ENCODE measurements at places on chromosomes 3 and 15. TPM values are rescaled to one million over a fixed set of nuclear protein-coding genes. Genes with fewer than 3 reads are reported as not detected.
A peak's percentile ranks its signal among the peaks of the same experiment; 100 is the strongest.

GRCh38 chr3:161796780-161797179, 300.2 kb downstream of the OTOL1 start:
- no peak overlapping the region for H3K4me3 ChIP-seq
- DNase-seq, result no peak
- H3K36me3 ChIP-seq, result no peaks in the 10 kb centered on the region
- no peak overlapping the region for H3K27ac ChIP-seq

GRCh38 chr3:191236646-191237045, 37.6 kb downstream of the OSTN start:
- H3K4me1 ChIP-seq, result no peaks in the 10 kb centered on the region
- no peak overlapping the region for H3K4me3 ChIP-seq
- DNase-seq, result no peak

GRCh38 chr15:91974321-91974720, 120.8 kb downstream of the SLCO3A1 start:
- no peak overlapping the region for H3K27ac ChIP-seq
- no peaks in the 10 kb centered on the region for H3K36me3 ChIP-seq
- peaks cover 6% of the 10 kb centered on the region for H3K4me1 ChIP-seq
- no peak overlapping the region for H3K4me3 ChIP-seq
- no peaks in the 10 kb centered on the region for H3K27me3 ChIP-seq

GRCh38 chr15:31887246-31887645, 143.1 kb upstream of the CHRNA7 start:
- H3K4me1 ChIP-seq, result no peaks in the 10 kb centered on the region
- no peak for DNase-seq
- no peaks in the 10 kb centered on the region for H3K27me3 ChIP-seq
- no peak overlapping the region for H3K27ac ChIP-seq
- no peaks in the 10 kb centered on the region for H3K36me3 ChIP-seq

DNA sequence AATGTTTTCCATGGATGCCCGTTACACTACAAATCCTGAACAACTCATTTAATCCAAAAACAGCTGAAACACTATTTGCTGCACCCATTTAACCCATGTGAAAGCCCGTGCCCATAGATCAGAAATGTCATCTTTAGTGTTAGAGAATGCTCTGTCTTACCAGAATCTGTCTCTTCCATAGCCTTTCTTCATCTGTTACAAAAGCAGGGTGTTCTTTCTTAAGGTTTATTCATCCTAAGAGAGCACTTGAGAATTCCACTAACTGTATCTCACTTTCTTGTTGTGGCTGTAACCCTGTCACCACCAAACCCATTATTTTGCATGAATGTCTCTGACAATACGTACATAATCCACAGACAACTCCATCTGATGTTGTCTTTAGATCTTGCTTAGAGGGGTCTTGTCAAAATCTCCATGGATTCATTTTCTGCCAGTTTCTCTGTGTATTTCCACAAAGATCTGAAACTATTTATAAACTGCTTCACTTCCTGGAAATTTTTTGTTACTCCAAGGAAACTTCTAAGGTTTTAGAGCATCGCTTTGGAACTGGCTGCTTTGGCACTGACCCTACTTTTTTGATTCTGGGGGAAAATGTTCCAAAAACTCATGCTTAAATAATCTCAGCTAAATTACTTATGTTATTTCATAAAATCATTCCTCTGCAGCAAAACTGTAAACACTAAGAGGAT, 167.8 kb upstream of the CCDC54 start:
- no peaks in the 10 kb centered on the region for H3K27me3 ChIP-seq
- no peak for DNase-seq
- peaks cover 9% of the 10 kb centered on the region for H3K4me1 ChIP-seq
- no peaks in the 10 kb centered on the region for H3K36me3 ChIP-seq

DNA sequence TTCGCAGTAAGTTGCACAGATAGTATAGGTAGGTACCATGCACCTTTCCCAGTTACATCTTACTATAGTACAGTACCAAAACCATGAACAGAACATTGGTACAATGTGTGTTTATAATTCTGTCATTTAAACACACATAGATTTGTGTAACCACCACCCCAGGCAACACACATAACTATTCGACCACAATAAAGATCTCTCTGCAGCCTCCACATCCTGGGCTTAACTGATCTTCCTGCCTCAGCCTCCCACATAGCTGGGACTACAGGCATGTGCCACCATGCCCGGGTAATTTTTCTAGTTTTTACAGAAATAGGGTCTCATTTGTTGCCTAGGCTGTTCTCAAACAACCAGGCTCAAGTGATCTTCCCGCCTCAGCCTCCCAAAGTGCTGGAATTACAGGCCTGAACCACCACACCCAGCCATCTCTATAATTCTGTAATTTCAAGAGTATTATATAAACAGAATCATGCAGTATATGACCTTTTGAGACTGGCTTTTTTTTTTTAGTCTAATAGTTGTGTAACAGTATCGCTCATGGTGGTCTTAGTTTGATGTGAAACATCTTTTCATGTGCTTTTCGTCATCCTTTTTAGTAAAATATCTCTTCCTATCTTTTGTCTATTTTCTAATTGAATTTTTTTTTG, 13.3 kb upstream of the TMF1 start:
- H3K27me3 ChIP-seq, result no peaks in the 10 kb centered on the region
- H3K36me3 ChIP-seq, result peaks cover 14% of the 10 kb centered on the region
- H3K27ac ChIP-seq, result no peak overlapping the region

GRCh38 chr15:65918357-65918920, 49.1 kb downstream of the RAB11A start:
- H3K36me3 ChIP-seq, result peaks cover 12% of the 10 kb centered on the region
- H3K4me1 ChIP-seq, result no peaks in the 10 kb centered on the region
- no peak overlapping the region for H3K4me3 ChIP-seq
- no peaks in the 10 kb centered on the region for H3K27me3 ChIP-seq

- no peaks in the 10 kb centered on the region for H3K36me3 ChIP-seq
- no peak overlapping the region for H3K27ac ChIP-seq
- H3K4me3 ChIP-seq, result no peak overlapping the region
- no peak for DNase-seq
Observed at GRCh38 chr3:16349986-16350596, 85.1 kb downstream of the OXNAD1 start.

DNA sequence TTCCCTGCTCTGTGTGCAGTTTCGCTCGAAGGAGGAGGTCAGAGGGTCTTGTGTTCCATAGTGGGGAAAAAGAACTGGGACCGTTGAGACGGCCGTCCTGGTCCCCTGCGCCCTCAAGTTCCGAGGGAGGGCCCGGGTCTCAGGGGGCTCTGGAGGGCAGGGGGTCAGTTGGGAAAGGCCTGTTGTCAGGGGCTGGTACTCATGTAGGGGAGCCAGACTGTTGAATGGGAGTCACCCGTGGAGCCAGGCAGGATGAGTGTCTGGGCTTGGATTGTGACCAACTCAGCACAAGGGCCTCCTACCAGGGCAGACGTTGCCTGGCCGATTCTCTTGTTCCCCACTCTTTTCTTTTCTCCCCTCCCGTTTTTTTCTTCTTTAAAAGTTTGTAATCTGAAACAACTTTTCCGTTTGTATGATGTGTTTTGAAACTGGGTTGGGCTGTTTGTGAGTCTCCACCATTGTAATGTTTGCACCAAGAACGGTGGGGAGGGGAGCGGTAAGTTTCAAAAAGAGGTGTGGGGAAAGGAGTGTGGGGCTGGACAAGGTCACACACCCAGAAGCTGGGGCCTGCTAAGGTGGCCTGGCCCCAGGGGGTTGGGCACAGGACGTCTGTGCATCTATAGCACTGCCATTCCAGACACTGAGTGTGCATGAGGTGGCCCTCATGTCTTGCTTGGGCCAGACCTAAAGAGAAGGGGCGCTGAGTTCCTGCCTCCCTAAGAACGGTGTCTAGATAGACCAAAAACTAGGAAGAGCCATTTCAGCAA, 1.1 kb downstream of the CMTM7 start:
- H3K27me3 ChIP-seq, result no peaks in the 10 kb centered on the region
- H3K27ac ChIP-seq, result peak overlapping the region; percentile 82
- H3K4me3 ChIP-seq, result peak overlapping the region; percentile 69
- no peak for DNase-seq
- H3K36me3 ChIP-seq, result no peaks in the 10 kb centered on the region

GRCh38 chr15:52206446-52206845, 15.3 kb upstream of the GNB5 start:
- H3K27ac ChIP-seq, result no peak overlapping the region
- no peaks in the 10 kb centered on the region for H3K36me3 ChIP-seq
- H3K27me3 ChIP-seq, result no peaks in the 10 kb centered on the region
- no peaks in the 10 kb centered on the region for H3K4me1 ChIP-seq
- H3K4me3 ChIP-seq, result no peak overlapping the region
- no peak for DNase-seq

- no peak overlapping the region for H3K4me3 ChIP-seq
- no peak for DNase-seq
- H3K27ac ChIP-seq, result no peak overlapping the region
- no peaks in the 10 kb centered on the region for H3K27me3 ChIP-seq
- H3K4me1 ChIP-seq, result peaks cover 17% of the 10 kb centered on the region
Observed at GRCh38 chr15:95129574-95129973, 898.2 kb downstream of the MCTP2 start.

- H3K27me3 ChIP-seq, result no peaks in the 10 kb centered on the region
- peak overlapping the region; percentile 83 for H3K27ac ChIP-seq
- H3K4me1 ChIP-seq, result peaks cover 11% of the 10 kb centered on the region
- H3K4me3 ChIP-seq, result no peak overlapping the region
Observed at GRCh38 chr15:41544650-41545015, 576 bp upstream of the RPAP1 start.

- H3K4me3 ChIP-seq, result no peak overlapping the region
- H3K4me1 ChIP-seq, result peaks cover 37% of the 10 kb centered on the region
- DNase-seq, result no peak
Observed at GRCh38 chr15:74961616-74962015, 5.0 kb upstream of the RPP25 start.

DNA sequence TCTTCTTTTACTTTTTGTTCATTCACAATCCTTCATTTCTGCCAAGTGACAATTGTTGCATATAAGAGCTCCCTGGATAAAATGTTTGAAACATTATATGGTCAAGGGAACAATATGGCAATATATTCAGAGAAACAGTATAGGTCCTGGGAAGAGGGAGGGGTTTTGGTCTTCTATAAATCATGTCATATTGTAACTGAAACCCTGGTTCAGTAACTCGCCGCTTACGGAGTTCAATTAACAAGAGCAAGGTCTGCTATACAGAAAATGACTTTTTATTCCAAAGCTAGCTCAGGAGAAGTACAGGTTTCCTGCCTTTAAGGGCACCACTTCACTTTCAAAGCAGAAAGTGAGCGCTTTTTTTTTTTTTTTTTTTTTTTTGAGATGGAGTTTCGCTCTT, 522.1 kb upstream of the TGFBR2 start:
- DNase-seq, result no peak
- H3K4me3 ChIP-seq, result no peak overlapping the region
- no peak overlapping the region for H3K27ac ChIP-seq
- no peaks in the 10 kb centered on the region for H3K36me3 ChIP-seq

GRCh38 chr3:14451844-14452739, 49.7 kb downstream of the SLC6A6 start:
- H3K27ac ChIP-seq, result peak overlapping the region; percentile 73
- peak; percentile 68 for DNase-seq
- peaks cover 67% of the 10 kb centered on the region for H3K36me3 ChIP-seq
- no peak overlapping the region for H3K4me3 ChIP-seq
- H3K27me3 ChIP-seq, result no peaks in the 10 kb centered on the region

GRCh38 chr3:158804441-158804840, 2.6 kb downstream of the MFSD1 start:
- H3K4me3 ChIP-seq, result no peak overlapping the region
- no peak overlapping the region for H3K27ac ChIP-seq
- no peak for DNase-seq
- H3K4me1 ChIP-seq, result peaks cover 31% of the 10 kb centered on the region
- H3K36me3 ChIP-seq, result peaks cover 42% of the 10 kb centered on the region
- no peaks in the 10 kb centered on the region for H3K27me3 ChIP-seq

- no peaks in the 10 kb centered on the region for H3K4me1 ChIP-seq
- H3K27me3 ChIP-seq, result no peaks in the 10 kb centered on the region
- no peak for DNase-seq
- H3K27ac ChIP-seq, result no peak overlapping the region
Observed at GRCh38 chr15:79543097-79543496, 111.0 kb downstream of the MINAR1 start.

DNA sequence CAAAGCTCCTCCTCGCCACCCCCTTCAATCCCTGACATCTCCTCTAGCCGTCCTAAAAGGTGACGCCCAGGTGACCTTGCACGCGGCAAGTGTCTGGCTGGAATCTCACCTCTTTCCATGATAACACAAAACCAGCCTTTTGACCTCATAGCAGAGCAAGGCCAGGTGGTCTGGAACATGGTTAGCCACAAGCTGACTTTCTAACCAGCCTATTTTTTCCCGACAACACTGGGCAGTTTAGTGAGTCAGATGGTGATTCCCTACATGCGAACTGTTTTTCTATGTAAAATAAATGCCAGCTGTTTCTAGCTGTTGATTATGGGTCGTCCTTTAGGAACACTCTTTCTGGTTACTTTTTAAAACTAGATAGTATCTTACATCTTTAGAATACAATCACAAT, 243.0 kb downstream of the CD47 start:
- no peak for DNase-seq
- H3K4me1 ChIP-seq, result peaks cover 6% of the 10 kb centered on the region
- H3K36me3 ChIP-seq, result no peaks in the 10 kb centered on the region
- no peak overlapping the region for H3K4me3 ChIP-seq

GRCh38 chr15:20271647-20272046, 270.0 kb downstream of the GOLGA6L6 start:
- H3K4me1 ChIP-seq, result no peaks in the 10 kb centered on the region
- H3K4me3 ChIP-seq, result no peak overlapping the region
- H3K36me3 ChIP-seq, result no peaks in the 10 kb centered on the region
- peak; percentile 26 for DNase-seq

GRCh38 chr15:71562251-71562650, 248.1 kb upstream of the NR2E3 start:
- no peak overlapping the region for H3K27ac ChIP-seq
- no peaks in the 10 kb centered on the region for H3K27me3 ChIP-seq
- H3K4me3 ChIP-seq, result no peak overlapping the region
- DNase-seq, result no peak

DNA sequence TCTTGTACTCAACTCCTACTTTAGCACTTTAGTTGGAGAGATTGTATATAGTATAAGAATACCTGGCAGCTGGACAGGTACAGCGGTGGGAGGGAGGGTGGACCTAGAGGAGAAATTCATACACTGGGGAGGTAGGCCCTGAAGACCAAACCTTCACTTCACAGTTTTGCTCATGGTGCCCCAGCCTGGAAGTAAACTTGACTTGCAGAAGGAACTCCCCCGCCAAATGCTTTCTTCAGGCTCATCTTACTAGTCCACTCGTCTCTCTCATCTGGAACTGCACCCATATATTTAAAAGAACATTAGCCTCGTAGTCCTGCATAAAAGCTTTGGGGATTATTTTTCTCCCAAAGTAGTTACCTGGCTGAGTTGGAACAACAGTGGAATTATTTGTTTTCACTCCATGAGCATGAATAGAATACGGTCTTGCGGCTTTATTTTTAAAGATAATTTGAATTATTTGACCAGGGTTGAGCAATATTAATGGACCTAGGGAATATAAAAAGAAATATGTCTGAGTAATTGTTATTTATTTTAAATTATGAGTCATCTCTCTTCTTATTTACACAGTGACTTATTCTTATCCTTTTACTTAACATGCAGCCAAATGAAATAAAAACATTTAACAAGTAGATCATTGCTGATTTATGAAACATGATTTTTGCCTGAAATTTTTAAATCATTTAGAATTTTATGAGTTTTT, 25.5 kb upstream of the CP start:
- no peak overlapping the region for H3K27ac ChIP-seq
- H3K27me3 ChIP-seq, result no peaks in the 10 kb centered on the region
- DNase-seq, result no peak

GPR15 gene
- total RNA-seq, result 1.0 TPM

C3orf22 gene
- total RNA-seq, result not detected

SOX2 gene
- total RNA-seq, result 5.2 TPM

RARRES1 gene
- total RNA-seq, result 34.4 TPM

LCTL gene
- not detected for total RNA-seq

SPINK8 gene
- not detected for total RNA-seq

DTWD1 gene
- 16.8 TPM for total RNA-seq

COLQ gene
- total RNA-seq, result 3.1 TPM

DYNLT2B gene
- total RNA-seq, result 8.5 TPM

AGTR1 gene
- 4.6 TPM for total RNA-seq

TIPARP gene
- 46.7 TPM for total RNA-seq

IGF2BP2 gene
- total RNA-seq, result 11.4 TPM

XPC gene
- total RNA-seq, result 33.8 TPM

Data from upper lobe of left lung (tissue), 6 donors.